Naive thymus-derived CD4-positive, alpha-beta T cell (primary cell): ENCODE measurements at places on chromosomes 5 and 9.
A peak's percentile ranks its signal among the peaks of the same experiment; 100 is the strongest.

- H3K27me3 ChIP-seq: no peaks in the 10 kb centered on the region
- no peaks in the 10 kb centered on the region for H3K36me3 ChIP-seq
- H3K4me1 ChIP-seq: no peaks in the 10 kb centered on the region
- H3K4me3 ChIP-seq: no peak overlapping the region
- DNase-seq: no peak
Measured at GRCh38 chr5:181152406-181152805, 5.0 kb downstream of the OR2V2 start.

GRCh38 chr9:118595719-118596305 is 773.4 kb downstream of the BRINP1 start:
- no peaks in the 10 kb centered on the region for H3K4me1 ChIP-seq
- no peak for DNase-seq
- H3K27ac ChIP-seq: no peak overlapping the region
- H3K4me3 ChIP-seq: no peak overlapping the region
- H3K27me3 ChIP-seq: no peaks in the 10 kb centered on the region
- no peaks in the 10 kb centered on the region for H3K36me3 ChIP-seq

DNA sequence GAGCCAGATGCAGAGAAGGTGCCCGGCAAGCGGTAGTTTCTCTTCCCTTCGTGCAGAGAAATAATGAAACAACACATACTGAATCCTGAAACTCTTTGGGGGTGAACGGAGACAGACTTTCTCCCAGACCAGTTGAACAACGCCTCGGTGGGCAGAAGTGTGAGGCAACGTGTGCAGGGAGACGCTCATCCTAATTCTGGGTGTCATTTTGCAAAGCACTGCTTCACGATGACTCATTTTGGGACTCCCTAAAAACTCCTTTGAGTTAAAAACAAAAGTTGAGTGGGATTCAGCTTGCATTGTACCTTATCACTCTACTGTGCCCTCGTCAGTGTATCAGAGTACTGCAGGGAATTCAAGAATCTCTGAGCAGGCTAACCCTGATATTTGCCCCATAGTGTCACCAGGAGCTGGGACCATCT is 3.5 kb upstream of the NEK6 start:
- H3K36me3 ChIP-seq: no peaks in the 10 kb centered on the region
- H3K27me3 ChIP-seq: no peaks in the 10 kb centered on the region
- no peak overlapping the region for H3K4me3 ChIP-seq
- no peak overlapping the region for H3K27ac ChIP-seq
- peaks cover 8% of the 10 kb centered on the region for H3K4me1 ChIP-seq

DNA sequence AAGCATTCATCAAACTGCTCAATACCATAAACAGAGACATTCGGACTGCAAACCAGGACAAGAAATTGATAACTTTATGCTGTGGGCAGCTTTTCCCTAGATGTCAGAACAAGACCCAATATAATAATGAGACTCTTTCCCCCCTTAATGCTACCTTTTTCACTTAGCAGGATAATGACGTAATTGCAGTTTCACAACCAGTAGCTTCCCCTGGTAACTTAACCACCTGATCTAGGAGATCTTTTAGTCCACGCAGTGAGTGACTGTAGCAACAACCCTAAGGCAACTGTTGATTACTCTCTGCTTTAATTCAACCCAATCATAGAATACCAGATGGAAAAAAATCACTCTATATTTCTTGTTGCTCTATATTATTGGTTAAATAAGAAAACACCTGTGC is 56.3 kb downstream of the APBA1 start:
- H3K27ac ChIP-seq: no peak overlapping the region
- no peaks in the 10 kb centered on the region for H3K36me3 ChIP-seq
- no peaks in the 10 kb centered on the region for H3K27me3 ChIP-seq
- H3K4me3 ChIP-seq: no peak overlapping the region
- H3K4me1 ChIP-seq: no peaks in the 10 kb centered on the region

DNA sequence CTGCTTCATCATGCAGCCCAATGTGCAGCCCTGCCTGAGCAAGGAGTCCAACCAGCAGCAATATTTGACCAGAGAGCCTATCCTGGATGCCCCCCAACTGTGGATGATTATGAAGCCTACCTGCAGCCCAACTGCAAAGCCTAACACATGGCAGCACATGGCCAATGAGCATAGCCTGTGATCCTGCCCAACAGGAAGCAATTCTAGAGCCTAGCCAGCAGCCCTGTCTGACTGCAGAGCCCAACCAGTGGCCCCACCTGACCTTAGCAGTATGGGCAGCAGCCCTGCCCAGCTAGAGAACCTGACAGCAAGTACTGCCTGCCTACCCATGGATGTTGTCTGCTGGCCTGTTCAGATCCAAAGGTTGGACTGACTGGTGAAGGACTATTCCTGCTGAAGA is 97.3 kb upstream of the SH3GL2 start:
- DNase-seq: no peak
- no peak overlapping the region for H3K27ac ChIP-seq
- no peaks in the 10 kb centered on the region for H3K4me1 ChIP-seq

GRCh38 chr9:7284517-7284916 is 515.1 kb downstream of the DMAC1 start:
- H3K4me1 ChIP-seq: no peaks in the 10 kb centered on the region
- no peak for DNase-seq
- H3K36me3 ChIP-seq: no peaks in the 10 kb centered on the region
- H3K27me3 ChIP-seq: no peaks in the 10 kb centered on the region
- H3K4me3 ChIP-seq: no peak overlapping the region

GRCh38 chr9:36148311-36149051 is 11.9 kb downstream of the GLIPR2 start:
- H3K27ac ChIP-seq: peak overlapping the region; percentile 59
- no peak overlapping the region for H3K4me3 ChIP-seq
- no peaks in the 10 kb centered on the region for H3K27me3 ChIP-seq
- peaks cover 81% of the 10 kb centered on the region for H3K4me1 ChIP-seq

- H3K36me3 ChIP-seq: no peaks in the 10 kb centered on the region
- no peak overlapping the region for H3K27ac ChIP-seq
- H3K27me3 ChIP-seq: no peaks in the 10 kb centered on the region
Measured at GRCh38 chr9:25702536-25702935, 24.3 kb upstream of the TUSC1 start.

DNA sequence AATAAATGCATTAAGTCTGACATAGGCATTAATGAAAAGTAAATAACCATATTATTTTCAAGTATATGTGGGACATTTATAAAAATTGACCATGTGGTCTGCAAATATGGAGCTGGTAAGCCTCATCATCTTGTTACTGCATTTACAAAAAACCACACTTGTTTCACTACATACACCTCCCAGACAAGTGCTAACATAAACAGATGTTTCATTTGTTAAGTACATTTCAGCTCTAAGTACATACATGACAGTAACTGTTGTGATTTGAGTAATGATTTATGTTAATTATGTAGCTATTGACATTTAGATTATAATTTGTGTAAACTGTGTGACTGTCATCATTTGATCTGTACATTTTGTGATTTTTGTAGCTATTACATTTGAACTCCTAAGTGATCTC is 13.9 kb downstream of the IDNK start:
- H3K4me1 ChIP-seq: no peaks in the 10 kb centered on the region
- H3K36me3 ChIP-seq: no peaks in the 10 kb centered on the region
- no peaks in the 10 kb centered on the region for H3K27me3 ChIP-seq
- DNase-seq: no peak
- no peak overlapping the region for H3K27ac ChIP-seq

DNA sequence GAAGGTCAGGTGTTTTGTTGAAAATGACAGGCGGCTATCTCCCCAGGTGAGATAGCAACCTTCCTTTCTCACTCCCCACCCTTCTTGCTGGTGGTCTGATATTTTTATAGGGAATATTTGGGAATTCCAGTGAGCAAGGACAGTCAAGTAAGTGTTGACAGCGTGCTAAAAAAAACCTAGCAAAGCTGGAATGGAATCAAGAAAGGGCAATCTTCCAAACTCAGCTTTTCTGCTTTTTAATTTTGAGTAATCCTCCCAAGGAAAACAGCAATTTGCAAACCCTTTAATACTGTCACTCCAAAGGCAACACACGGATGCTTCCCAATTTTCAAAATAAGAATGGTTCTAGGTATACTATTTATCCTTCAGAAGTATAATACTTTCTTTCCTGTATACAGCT is 143.7 kb upstream of the PCA3 start:
- H3K4me1 ChIP-seq: no peaks in the 10 kb centered on the region
- DNase-seq: no peak
- no peak overlapping the region for H3K27ac ChIP-seq
- no peak overlapping the region for H3K4me3 ChIP-seq

DNA sequence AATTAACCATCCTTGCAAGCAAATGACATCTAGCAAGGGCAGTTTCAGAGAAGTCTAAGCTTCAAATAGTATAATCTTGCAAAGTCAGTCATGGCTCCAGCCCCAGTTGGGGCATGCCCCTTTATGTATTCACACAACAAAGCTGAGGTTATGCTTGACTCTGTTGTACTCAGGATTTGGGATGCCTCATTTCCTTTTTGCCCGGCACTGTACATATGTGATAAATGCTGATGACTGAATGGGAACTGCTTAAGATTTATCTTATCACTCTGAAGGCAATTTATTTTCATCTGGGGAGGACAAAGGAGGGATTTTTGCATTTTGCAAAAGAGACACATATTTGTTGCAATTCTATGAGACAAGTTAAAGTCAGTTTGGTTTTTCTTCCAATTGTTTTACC is 219.2 kb downstream of the TRPM3 start:
- H3K4me3 ChIP-seq: no peak overlapping the region
- DNase-seq: no peak

DNA sequence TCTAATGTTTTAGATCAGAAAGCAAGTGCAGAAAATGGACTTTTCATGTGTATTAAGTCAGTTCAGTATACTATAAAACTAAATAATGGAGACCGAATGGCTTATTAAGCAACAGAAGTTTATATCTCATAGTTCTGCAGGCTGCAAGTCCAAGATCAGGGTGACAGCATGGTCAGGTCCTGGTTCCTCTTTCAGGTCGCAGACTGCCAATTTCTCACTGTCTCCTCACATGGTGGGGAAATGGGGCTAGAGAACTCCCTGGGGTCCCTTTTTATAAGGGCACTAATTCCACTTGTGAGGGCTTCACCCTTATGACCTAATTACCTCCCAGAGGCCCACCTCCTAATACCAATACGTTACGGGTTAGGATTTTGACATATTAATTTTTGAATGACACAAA is 48.7 kb downstream of the RICTOR start:
- H3K4me1 ChIP-seq: peaks cover 13% of the 10 kb centered on the region
- H3K27me3 ChIP-seq: no peaks in the 10 kb centered on the region
- H3K27ac ChIP-seq: no peak overlapping the region
- DNase-seq: no peak
- no peaks in the 10 kb centered on the region for H3K36me3 ChIP-seq

- DNase-seq: no peak
- H3K36me3 ChIP-seq: no peaks in the 10 kb centered on the region
- no peaks in the 10 kb centered on the region for H3K27me3 ChIP-seq
- no peaks in the 10 kb centered on the region for H3K4me1 ChIP-seq
- no peak overlapping the region for H3K4me3 ChIP-seq
Measured at GRCh38 chr9:134812343-134812673, 68.3 kb upstream of the FCN2 start.

- no peaks in the 10 kb centered on the region for H3K4me1 ChIP-seq
- no peak for DNase-seq
- no peak overlapping the region for H3K4me3 ChIP-seq
- no peak overlapping the region for H3K27ac ChIP-seq
Measured at GRCh38 chr9:14542071-14542470, 151.2 kb downstream of the ZDHHC21 start.

DNA sequence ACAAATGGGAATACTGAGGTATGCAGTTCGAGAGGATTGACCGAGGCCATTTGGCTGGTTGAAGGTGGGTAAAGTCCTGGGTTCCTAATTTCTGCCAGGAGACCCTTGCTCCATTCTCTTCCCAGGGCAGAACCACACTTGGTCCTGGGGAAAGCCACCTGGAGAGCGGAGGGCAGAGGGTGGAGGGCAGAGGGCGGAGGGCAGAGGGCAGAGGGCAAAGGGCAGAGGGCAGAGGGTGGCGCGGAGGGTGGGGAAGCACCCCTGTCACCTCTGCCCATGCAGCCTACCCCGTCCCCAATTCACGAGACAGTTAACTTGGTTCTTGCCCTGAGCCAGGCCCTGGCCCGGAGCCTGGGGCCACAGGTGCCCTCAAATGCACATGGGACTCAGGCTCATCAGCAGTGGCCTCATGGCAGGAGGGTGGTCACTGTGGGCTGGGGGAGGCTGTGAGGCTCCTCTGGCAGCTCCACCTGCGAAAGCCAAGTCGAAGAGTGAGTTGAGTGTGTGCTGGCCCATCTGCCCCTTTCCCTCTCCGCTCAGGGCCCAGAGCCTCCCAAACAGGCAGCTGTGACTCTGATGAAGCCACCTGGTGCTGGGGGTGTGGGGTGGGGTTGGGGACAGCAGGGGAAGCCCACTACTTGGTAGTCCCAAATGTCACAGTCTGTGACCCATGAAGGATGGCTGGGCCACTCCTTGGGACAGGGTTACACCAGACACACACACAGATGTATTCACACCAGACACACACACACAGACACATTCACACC is 28.0 kb upstream of the FCN1 start:
- H3K4me1 ChIP-seq: no peaks in the 10 kb centered on the region
- no peak for DNase-seq
- H3K27ac ChIP-seq: no peak overlapping the region
- H3K36me3 ChIP-seq: no peaks in the 10 kb centered on the region
- H3K27me3 ChIP-seq: no peaks in the 10 kb centered on the region
- no peak overlapping the region for H3K4me3 ChIP-seq

DNA sequence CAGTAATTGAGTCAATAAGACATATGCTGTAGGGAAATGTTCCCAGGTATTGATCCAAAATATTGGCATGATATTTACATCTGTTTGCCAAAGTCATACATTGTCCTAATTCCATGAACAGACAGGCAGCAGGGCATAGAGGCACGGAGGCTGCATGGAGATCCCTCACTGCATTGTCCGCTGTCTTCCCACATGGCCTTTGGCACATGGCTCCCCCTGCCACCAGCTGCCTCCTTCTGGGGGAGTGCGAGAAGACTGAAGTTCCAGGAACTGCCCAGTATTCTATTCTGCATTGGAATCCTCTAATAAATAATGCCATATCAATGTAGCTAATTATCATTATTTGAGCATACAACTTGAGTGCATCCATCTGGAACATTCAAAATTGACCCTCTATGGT is 269.0 kb downstream of the FBXL7 start:
- no peaks in the 10 kb centered on the region for H3K27me3 ChIP-seq
- DNase-seq: no peak
- H3K4me1 ChIP-seq: no peaks in the 10 kb centered on the region
- no peak overlapping the region for H3K4me3 ChIP-seq

DNA sequence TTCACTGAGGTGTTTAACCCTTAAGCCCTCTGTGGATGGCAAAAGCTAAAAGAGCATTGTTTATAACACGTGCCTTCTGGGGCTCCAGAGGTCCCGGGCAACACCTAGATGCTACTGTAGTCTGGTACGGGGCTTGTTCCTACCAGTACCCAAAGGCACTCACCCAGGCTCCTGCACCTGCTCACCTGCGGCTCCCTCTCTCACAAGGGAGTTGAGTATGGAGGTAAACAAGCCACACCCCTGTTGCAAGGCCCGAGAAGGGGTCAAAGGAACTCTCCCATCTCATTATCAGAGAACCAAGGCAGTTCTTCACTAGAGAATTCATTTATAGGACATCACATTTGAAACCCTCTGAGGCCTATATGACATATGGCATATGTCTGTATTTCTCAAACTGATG is 53.4 kb upstream of the IL6ST start:
- DNase-seq: no peak
- no peaks in the 10 kb centered on the region for H3K27me3 ChIP-seq
- H3K4me1 ChIP-seq: peaks cover 59% of the 10 kb centered on the region
- peak overlapping the region; percentile 1 for H3K27ac ChIP-seq
